ENCODE measurements at places on chromosomes 4 and X.
A peak's percentile ranks its signal among the peaks of the same experiment; 100 is the strongest.

GRCh38 chrX:145524931-145525330 is 277.6 kb downstream of the SPANXN1 start:
- H3K27me3 ChIP-seq, result no peaks in the 10 kb centered on the region
- H3K36me3 ChIP-seq, result no peaks in the 10 kb centered on the region
- no peak overlapping the region for H3K4me3 ChIP-seq

- peaks cover 3% of the 10 kb centered on the region for H3K27me3 ChIP-seq
- H3K4me3 ChIP-seq, result no peak overlapping the region
- no peak for DNase-seq
Observed at GRCh38 chr4:3836756-3837601, 70.8 kb downstream of the ADRA2C start.

DNA sequence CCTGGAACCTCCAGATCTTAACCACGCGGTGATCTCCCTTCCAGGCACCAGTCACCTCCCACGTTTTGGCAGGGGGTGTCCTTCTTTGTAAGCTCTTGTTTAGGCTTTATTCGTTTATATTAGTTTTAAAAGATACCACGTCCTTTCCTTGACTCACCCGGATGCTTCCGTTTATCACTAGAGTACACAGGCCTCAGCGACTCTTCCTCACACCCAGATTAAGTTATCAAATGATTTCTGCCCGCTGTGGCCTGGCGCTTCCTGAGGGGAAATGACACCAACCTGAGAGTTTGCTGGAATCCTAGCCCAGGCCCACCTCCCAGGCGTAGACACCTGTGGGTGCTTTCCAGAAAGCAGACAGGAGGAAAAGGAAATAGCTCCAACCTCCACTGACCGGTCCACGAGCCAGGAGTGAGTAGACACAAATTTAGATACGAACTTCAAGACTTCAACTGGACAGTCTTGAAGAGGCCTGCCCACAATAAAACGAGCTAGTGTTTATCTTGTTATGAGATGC is 756 bp upstream of the ADAMTS3 start:
- no peaks in the 10 kb centered on the region for H3K4me1 ChIP-seq
- H3K4me3 ChIP-seq, result peak overlapping the region; percentile 40
- no peaks in the 10 kb centered on the region for H3K27me3 ChIP-seq
- H3K27ac ChIP-seq, result peak overlapping the region; percentile 66
- DNase-seq, result peak; percentile 9
- no peaks in the 10 kb centered on the region for H3K36me3 ChIP-seq

DNA sequence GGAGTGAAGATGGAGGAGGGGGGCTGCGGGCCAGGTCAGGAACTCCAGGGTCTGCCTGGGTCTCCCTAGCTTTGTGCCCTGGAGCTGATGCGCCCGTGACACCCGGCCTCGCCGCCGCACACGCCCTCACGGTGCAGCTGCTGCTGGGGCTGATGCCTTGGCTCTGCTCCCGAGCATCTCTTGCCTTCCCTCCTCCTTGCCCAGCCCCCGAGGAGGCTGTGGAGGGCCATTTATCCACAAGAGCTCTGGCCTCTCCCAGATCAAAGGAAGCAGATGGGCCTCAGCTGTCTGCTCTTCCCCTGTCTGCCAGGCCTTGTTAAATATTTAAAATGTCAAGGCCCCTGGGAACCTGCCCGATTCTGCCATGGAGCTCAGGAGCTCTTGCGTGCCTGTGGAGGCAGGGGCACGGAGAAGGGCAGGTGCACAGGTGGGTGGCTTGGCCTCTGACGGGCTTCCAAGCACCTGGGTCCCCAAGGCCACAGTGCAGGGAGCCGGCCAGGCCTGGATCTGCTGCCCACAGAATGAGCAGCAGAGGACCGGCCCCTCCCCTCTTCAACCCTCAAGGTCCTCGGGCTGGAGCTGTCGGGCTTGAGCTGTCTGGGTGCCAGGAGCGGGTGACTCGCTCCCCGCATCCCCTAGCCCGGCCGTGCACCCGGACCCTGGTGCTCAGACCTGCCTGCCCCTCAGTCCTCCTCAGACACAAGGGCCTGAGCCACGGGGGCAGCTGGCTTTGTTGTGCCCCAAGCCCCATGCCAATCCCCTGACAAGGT is 20.3 kb downstream of the ATP2B3 start:
- H3K36me3 ChIP-seq, result no peaks in the 10 kb centered on the region
- no peak overlapping the region for H3K27ac ChIP-seq
- H3K27me3 ChIP-seq, result no peaks in the 10 kb centered on the region
- no peaks in the 10 kb centered on the region for H3K4me1 ChIP-seq
- H3K4me3 ChIP-seq, result no peak overlapping the region
- DNase-seq, result no peak

GRCh38 chr4:77566148-77566547 is 39.5 kb upstream of the CXCL13 start:
- H3K36me3 ChIP-seq, result no peaks in the 10 kb centered on the region
- no peak for DNase-seq
- peaks cover 15% of the 10 kb centered on the region for H3K4me1 ChIP-seq
- no peaks in the 10 kb centered on the region for H3K27me3 ChIP-seq
- H3K4me3 ChIP-seq, result no peak overlapping the region

GRCh38 chrX:14351611-14352303 is 177.6 kb upstream of the GLRA2 start:
- no peaks in the 10 kb centered on the region for H3K27me3 ChIP-seq
- H3K27ac ChIP-seq, result no peak overlapping the region
- no peaks in the 10 kb centered on the region for H3K4me1 ChIP-seq
- DNase-seq, result no peak
- H3K36me3 ChIP-seq, result no peaks in the 10 kb centered on the region

DNA sequence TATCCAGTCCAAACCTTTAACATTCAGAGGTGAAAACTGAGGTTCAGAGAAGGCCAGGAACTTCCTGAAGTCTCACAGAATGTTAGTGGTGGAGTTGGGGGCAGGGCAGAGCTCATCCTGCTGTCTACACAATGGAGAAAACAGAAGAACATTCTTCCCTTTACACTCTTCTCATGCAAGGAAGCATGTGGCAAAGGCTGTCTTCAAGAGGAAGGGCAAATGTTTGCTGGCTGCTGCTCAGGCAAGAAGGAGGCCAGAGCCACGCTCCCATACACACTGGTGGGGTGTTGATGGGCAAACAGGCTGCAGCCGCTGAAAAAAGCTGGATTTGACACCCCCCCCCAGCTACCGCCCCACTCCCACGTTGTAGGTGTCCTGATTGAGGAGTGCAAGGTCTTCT is 32.5 kb downstream of the HMGB3 start:
- no peak overlapping the region for H3K27ac ChIP-seq
- H3K4me3 ChIP-seq, result no peak overlapping the region
- H3K36me3 ChIP-seq, result no peaks in the 10 kb centered on the region
- no peaks in the 10 kb centered on the region for H3K27me3 ChIP-seq
- H3K4me1 ChIP-seq, result no peaks in the 10 kb centered on the region
- no peak for DNase-seq

- no peaks in the 10 kb centered on the region for H3K27me3 ChIP-seq
- H3K36me3 ChIP-seq, result no peaks in the 10 kb centered on the region
- no peak for DNase-seq
- no peak overlapping the region for H3K27ac ChIP-seq
- H3K4me3 ChIP-seq, result no peak overlapping the region
Observed at GRCh38 chrX:107561468-107562215, 66.7 kb upstream of the PRPS1 start.
